HAP-1 (cell line): ENCODE measurements at places on chromosomes 1 and 21.

DNA sequence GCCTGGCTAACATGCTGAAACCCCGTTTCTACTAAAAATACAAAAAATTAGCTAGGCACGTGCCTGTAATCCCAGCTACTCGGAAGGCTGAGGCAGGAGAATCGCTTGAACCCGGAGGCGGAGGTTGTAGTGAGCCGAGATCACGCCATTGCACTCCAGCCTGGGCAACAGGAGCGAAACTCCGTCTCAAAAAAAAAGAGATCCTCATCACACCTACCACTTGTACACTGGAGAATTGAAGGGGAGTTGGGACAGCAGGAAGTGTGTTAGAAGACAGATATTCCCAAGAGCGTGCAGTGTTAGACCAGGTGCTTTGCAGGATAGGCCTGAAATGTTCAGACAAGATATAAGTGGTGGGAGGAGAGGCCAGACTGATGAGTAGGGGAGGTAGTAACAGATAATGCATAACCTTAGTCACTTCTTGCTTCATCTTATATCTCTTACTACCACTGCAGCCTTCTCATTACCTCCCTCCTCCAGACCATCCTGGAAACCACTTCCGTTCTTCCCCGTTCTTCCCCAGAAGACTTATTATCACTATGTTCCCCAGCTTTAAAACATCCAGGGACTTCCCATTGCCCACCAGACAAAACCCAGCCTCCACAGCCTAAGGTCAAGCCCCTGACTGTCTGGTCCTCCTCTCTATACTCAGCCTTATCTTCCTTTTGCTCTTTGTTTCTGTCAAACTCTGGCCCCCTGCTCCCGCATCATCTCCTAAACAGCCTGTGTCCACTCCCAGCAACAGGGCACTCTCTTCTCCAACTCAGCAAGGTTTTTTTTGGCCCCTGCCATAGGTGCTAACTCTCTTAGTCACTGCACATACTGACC, 21.3 kb downstream of the FAM20B start:
- no peak for DNase-seq

- DNase-seq: no peak
Measured at GRCh38 chr21:15007716-15008296, 57.0 kb downstream of the NRIP1 start.

GRCh38 chr1:203126151-203126865, 1.2 kb upstream of the ADORA1 start:
- no peak for DNase-seq

GRCh38 chr21:39326607-39327307, 13.3 kb upstream of the BRWD1 start:
- DNase-seq: no peak

GRCh38 chr1:172630056-172630818, 28.7 kb upstream of the FASLG start:
- no peak for DNase-seq

- no peak for DNase-seq
Measured at GRCh38 chr1:109616391-109616790, 3.0 kb downstream of the GNAT2 start.

- DNase-seq: no peak
Measured at GRCh38 chr1:106846656-106847055, 209.8 kb upstream of the PRMT6 start.

DNA sequence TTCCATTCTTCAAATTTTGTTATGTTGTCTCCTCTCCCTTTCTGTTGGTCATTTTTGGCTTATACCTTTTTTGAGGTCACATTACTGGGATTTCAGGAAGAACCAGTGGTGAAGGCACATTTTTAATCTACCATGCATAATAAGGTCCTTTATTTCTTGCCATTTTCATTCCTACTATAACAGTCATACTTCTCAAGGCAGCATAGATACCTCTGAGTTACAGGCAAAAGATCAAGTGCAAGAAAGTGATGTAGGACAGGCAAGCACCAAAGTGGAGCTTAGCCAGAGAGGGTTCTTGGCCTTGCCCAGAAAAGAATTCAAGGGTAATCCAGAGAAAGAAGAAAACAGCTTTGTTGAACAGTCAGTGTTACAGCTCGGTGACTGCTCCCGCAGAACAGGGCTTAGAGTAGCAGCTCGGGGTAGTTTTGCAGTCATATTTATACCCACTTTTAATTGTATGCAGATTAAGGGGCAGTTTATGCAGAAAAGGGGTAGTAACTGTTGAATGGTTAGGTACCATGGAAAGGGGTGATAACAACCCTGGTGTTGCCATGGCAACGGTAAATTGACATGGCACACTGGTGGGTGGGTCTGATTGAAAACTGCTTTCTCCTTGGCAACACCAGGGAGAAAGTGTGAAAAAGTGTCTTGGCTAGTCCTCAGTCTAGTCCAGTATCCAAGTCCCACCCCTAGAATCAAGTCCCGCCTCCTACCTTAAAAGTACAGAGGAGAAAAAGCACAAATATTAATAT, 39.6 kb upstream of the DOCK7 start:
- no peak for DNase-seq

DNA sequence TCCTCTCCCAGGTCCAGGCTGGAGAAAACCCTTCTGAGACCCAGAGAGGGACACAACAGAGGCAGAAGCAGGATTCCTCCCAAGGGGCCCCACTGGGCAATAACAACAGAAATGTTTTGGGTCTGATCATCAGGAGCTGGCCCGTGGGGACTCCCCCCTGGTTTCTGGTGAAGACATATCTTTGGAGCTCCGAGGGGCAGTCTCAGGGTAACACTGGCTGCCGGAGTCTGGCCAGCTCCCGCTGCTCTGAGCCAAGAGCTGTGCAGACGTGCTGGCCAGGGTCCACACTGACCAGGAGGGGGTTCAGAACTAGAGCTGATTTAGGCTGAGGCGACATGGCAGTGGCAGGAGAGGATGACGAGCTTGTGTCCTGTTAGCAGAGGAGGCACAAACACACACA, 13.1 kb downstream of the ECE1 start:
- DNase-seq: no peak

DNA sequence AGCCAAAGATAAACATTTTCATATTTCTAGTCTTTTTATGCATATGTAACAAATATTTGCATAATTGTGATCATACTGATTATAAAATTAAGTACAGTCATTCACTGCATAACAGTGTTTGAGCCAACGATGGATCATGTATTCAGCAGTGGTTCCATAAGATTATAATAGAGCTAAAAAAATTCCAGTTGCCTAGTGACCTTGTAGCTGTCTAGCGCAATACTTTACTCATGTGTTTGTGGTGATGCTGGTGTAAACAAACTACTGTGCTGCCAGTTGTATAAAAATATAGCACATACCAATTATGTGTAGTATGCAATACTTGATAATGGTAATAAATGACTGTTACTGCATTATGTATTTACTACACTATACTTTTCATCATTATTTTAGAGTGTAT, 2.1 kb upstream of the S100A10 start:
- DNase-seq: no peak

DNA sequence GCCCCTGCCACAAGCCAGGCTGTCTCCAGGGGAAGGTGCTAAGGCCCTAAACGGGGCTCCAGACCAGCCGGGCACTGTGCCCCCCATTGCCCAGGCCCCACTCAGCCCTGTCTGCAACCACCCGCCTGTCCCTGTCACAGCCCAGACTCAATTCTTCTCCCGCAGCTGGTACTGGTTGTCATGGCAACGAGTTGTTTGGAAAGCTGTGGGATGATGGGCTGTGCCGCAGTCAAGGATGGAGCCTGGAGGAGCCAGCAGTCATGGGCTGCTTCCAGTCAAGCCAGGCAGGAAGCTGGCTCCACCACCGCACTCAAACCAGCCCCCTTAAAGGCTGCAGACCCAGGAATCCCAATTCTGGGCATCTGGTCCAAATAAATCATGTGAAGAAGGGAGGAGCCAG, 4.2 kb downstream of the SPOCD1 start:
- DNase-seq: peak; percentile 58

- no peak for DNase-seq
Measured at GRCh38 chr1:85153149-85153891, 47.5 kb downstream of the SYDE2 start.

DNA sequence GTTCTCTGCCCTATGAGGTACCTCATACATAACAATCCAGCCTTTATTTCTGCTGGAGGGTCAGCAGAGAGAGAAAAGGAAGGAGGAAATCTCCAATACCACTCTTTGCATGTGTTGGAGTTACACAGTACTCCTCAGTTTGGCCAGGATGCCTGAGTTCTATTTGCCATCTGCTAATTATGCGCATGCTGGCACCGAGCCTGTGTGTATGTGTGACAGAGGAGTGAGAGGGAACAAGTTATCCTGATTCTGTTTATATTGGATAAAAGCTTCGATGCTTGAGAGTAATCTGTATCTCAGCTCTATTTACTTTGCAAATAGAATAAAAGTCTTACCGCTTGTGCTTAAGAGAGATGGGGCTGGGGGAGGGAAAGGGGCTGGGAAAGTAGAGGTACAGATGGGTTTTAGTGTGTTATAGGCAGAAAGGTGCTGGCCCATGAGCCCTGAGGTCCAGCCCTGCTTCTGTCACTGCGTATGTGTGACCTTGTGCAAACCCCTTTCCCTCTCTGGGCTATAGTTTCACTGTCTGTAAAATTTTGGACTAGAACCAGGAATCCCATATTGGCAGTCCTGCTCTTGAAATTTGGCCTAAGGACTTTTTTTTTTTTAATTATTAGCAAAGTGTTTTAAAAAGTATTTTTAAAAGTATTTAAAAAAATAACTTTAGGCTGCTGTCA, 54.5 kb upstream of the PLXNA2 start:
- DNase-seq: no peak

DNA sequence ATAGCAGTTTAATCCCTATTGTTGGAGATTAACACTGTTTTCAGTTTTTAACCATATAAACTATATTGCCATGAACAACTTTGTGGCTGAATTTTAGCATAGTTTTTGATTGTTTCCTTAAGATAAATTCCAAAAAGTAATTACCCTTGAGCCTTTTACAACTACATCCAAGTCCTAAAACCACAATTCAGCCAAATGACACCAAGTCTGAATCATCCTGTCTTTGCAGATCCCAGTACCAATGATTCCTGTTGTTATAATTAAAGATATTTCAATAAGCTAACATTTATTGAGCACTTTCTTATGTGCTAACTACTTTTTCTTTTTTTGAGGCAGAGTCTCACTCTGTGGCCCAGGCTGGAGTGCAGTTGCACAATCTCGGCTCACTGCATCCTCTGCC, 35.6 kb downstream of the IL23R start:
- no peak for DNase-seq

DNA sequence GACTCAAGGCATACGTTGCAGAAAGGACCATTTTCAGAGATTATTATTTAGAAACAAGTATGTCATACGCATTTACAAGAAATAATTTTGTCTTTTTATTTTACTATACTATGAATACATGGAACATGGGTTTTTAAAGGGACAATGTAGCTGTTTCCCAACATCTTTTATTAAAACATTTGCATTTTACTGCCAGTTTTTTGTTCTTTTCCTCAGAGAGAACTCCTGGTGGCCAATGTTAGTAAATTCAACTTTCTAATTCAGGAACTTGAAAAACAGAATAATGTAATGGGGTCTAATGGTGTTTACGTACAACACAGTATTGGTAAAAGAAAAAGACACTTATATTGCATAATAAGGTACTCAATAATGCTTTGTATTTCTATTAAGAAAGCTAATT, 14.9 kb downstream of the PRDM2 start:
- no peak for DNase-seq

GRCh38 chr21:39774227-39774626, 29.2 kb downstream of the IGSF5 start:
- no peak for DNase-seq
